Activated T-cell treated with anti-CD3 and anti-CD28 coated beads, Interleukin-2, amount 50 U/mL, for 1 hour (primary cell): ENCODE measurements at places on chromosomes 3 and 15.

DNA sequence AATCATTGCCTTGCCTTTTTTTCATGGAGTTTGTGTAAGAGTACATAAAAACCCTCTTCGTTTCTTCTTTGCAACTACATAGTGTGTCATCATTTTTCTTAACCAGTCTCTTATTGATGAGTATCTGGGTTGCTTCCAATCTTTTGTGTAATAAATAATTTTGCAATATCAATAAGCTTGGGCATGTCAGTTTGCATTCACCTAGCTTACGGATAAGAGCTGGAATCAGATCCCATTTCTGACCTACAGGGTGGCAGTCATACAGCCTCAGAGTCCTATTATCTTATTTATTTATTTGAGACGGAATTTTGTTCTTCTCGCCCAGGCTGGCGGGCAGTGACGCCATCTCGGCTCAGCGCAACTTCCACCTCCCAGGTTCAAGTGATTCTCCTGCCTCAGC lies 18.3 kb downstream of the ANP32A start:
- no peak for DNase-seq

DNA sequence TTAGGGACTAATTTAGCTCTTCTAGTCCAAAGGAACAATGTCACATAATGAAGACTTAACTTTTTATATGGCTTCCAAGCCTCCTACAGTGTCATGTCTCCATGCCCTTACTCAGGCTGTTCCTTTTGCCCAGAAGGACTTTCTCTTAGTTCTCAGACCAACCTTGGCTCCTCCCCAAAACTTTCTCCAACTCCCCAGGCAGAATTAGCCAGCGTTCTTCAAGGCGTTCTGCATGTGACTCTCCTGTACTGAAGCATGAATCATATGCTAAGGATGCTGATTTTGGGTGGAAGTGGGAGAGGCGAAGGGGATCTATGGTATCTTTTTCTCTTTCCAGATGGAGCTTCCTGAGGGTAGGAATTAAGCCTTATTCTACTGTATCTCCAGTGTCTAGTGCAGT lies 335.1 kb upstream of the ICE2 start:
- DNase-seq, result no peak

- DNase-seq, result no peak
Measured at GRCh38 chr15:39834256-39834655, 51.6 kb upstream of the FSIP1 start.

DNA sequence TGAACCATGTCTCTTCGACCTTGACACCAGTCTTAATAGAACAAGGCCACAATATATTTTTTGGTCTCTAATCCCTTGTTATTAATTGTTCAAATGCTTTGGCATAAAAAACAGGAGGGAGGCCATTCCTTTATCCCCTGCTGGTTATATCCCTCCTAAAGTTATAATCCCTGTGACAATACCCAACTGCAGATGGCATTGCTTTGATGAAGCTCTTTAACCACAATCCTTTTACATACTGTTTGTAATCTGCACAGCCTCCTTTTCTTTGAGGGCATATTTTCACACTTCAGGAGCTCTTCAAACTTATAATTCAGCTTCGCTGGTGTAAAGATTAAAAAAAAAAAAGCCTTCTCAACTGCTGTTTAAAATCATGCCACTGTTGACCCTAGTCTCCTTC lies 919.0 kb downstream of the EPHA3 start:
- DNase-seq, result no peak

GRCh38 chr15:25776071-25776746 lies 86.9 kb downstream of the ATP10A start:
- DNase-seq, result no peak

- DNase-seq, result peak; percentile 74
Measured at GRCh38 chr3:128322030-128323022, 144.4 kb downstream of the DNAJB8 start.

- no peak for DNase-seq
Measured at GRCh38 chr15:65517866-65518207, 348 bp upstream of the DPP8 start.

DNA sequence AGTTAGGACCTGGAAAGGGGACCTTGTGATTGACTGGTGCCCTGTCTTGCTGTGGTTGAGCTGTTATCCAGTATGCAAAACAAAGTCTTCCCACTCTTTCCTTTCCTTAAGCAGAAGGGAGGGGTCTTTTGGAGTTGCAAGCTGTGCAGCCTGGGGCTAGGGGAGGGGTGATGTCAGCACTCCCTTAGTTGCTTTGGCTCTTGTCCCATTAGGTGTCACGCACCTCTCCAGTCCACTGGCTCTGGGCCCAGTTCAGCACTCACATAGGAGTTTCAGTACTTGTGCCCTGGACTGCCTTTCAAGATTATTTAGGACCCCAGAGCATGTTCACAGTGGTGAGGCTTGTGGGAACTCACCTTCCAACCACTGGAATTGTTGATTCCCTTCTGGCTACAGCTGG lies 238.5 kb downstream of the DOCK3 start:
- no peak for DNase-seq

GRCh38 chr3:11928381-11928780 lies 75.8 kb upstream of the SYN2 start:
- DNase-seq, result no peak

DNA sequence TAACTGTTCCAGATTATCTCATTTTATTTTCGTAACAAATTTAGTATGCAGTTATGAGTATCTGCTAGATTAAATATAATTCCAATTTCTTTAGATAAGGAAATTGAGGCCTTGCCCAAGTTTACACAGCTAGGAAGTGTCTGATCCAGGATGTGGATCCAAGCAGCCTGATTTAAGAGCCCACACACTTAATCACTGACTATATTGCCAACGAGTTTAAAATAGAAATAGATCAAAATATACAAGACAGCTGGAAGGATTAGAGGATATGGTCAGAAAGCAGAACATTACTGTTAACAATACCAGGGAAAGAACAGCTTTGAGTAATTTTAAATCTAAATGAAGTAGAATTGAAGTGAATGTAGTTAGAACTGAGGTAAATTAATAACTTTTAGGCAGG lies 215.2 kb downstream of the C3orf38 start:
- DNase-seq, result no peak

DNA sequence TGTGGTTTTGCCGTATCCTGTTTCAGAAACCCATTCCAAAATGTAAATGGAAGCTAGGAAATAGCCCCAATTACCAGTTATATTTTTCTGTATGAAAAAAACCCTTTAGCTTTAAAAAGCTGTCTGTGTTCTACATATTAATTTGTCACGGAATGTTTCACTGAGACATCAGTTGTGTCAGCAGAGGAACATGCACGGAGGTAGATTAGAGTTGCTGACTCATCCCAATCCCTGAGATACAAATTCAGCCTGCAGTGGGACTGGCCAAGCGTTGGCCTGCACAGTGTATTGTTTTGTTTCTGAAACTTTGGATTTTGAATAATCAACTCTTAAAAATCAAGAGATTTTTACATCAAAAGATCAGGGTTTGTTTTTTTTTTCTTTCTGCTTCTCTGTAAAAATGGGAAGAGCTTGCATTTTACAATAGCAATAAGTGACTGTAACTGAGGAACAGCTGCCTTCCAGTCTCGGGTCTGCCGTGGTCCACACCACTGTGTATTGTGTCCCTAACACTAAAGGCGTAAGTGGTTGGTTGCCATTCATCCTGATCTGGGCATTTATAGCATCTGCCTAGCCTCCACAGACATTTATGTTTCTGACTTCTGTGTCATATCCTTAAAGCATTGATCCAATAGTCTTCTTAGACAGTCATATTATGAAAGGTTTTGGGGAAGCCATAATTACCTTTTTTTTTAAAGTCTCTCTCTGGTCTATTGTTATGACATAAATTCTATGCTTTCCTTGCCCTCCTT lies 218.1 kb downstream of the ADAMTSL3 start:
- DNase-seq, result no peak

GRCh38 chr15:40764629-40765103 lies 798 bp downstream of the GCHFR start:
- DNase-seq, result no peak

GRCh38 chr15:74889390-74889882 lies 406 bp upstream of the MPI start:
- no peak for DNase-seq

GRCh38 chr3:11913316-11913715 lies 66.6 kb upstream of the TAMM41 start:
- no peak for DNase-seq

GRCh38 chr3:43455233-43455632 lies 166.6 kb downstream of the ANO10 start:
- DNase-seq, result no peak

DNA sequence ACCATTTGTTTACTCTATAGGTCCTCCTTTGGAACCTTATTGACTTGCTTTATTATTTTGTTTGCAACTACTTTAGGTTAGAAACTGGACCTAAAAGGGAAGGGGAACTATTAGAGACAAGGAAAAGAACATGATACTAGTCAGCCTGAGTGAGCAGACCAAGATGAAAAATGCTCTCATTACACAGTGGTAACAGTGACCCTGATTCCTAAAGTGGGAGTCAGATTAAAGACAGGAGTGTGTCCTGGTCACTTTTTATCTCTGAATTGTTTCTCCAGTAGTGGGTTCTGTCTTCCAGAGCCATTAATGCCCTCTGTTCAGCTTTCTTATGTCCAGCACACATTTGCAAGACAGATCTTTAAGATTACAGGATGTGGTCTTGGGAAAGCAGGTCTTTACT lies 124.1 kb downstream of the TMEM108 start:
- DNase-seq, result no peak

- no peak for DNase-seq
Measured at GRCh38 chr3:79568938-79569337, 198.9 kb downstream of the ROBO1 start.

DNA sequence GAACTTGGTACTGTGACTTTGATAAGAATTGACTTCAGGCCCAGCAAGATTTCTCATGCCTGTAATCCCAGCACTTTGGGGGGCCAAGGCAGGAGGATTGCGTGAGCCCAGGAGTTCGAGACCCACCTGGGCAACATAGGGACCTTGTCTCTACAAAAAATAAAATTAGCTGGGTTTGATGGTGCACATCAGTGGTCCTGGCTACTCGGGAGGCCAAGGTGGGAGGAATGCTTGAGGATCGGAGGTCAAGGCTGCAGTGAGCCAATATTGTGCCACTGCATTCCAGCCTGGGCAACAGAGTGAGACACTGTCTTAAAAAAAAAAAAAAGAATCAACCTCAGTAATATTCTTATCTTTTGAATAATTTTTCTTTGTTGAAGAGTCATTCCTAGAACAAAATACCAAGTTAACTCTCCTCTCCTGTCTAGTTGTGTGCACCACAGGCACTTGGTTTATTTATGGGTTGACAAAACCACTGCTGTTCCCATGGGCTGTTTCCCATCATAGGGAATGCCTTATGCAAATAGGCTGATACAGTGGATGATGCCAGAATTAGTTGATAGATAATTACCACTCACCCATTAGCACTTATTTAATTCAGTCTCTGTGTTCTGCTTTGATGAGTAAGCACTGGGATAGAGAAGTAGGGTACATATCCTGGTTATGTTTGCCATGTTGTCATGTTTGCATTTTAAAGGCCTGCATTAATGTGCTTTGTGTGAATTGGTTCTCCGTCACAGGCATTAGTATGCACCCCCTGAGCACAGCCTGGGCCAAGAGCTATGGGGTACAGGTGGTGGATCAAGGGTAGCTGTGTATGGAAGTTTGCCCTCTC lies 32.9 kb downstream of the TRAK1 start:
- DNase-seq, result no peak

DNA sequence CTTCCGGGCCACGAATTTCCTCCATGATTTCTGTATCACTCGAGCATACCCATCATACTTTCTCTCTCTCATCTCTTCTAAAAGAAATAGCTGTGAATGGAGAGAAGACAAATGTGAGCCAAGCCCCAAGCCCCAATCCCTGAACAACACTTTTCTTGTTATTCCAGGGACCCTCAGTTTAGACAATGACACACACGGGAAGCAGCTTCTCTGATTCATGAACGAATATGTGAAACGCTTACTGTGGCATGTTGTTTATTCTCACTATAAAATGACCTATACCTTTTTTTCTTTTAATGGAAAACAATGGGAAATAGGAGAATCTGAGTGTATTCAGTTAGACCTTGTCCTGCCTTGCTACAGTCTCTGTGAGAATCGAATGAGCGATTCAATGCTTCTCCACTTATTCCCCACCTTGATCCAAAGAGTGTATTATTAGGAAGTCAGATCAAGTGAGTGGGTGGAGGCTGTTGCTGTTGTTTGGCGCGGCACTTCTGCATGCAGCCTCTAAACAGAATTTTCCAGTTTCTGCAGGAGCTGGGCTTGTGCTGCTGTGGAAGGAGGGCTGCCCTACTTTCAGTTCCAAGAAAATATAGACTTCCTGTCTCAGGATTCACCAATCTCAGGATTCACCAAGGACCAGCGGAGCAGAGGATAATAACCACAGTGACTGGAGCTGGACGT lies 32.4 kb upstream of the LDHAL6B start:
- DNase-seq, result no peak

DNA sequence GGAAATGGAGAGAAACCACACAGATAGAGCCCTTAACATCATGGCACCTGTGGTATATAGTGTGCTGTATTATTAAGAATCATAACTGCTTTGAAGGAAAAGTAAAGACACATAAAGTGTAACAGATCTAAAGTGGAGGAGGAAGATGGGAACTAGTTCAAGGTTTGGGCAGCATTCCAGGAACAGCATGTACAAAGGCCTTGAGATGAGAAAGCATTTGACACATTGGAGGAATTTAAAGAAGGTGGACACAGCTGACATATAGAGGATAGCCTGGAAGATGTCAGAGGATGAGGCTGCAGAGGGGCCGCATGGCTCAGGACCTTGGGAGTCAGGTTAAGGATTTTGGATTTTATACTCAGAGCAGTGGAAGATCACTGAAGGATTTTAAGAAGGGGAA lies 39.0 kb downstream of the LRTM1 start:
- no peak for DNase-seq

DNA sequence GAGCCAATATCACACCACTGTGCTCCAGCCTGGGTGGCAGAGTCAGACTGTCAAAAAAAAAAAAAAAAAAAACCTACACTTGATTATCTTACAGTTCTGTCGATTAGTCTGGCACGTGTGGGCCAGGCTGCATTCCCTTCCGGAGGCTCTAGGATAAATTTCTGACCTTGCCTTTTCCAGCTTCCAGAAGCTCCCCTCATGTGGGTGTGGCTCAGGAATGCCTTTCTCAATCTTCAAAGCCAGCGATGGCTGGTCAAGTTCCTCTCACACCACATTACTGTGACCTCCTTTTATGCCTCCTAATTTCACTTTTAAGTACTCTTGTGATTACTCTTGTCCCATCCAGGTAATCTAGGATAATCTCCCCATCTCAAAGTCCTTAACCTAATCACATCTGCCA lies 58.2 kb upstream of the DUT start:
- no peak for DNase-seq
